ENCODE measurements at places on chromosomes 1 and 21.

GRCh38 chr1:246820666-246821065, 96.5 kb downstream of the SCCPDH start:
- DNase-seq, result no peak

DNA sequence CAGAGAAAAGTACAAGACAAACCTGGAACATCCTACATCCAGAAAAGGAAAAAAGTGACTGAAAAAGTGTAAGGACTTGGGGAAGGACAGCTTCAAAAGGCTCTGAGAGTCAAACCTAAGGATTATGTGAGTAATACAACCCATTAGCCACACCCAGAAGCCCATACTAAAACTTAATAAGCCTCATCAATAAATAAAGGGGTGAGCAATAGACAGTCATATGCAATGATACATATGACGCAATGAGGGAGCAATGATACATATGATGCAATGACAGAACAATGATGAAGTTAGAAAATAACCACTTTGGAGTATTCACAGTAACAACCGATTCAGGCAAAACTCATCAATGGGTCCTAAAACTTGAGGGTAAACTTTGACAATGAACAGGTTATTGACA, 50.1 kb downstream of the BRWD1 start:
- DNase-seq, result no peak

GRCh38 chr1:157597959-157598667, at the start of gene FCRL4:
Gene FCRL4, minus strand, starts transcription at chr1:157598085. Its CDS starts 141 bp downstream, at chr1:157597944.
- DNase-seq, result no peak

- DNase-seq, result no peak
These were observed 9.7 kb upstream of the CTSS start for GRCh38 chr1:150775276-150775675.

DNA sequence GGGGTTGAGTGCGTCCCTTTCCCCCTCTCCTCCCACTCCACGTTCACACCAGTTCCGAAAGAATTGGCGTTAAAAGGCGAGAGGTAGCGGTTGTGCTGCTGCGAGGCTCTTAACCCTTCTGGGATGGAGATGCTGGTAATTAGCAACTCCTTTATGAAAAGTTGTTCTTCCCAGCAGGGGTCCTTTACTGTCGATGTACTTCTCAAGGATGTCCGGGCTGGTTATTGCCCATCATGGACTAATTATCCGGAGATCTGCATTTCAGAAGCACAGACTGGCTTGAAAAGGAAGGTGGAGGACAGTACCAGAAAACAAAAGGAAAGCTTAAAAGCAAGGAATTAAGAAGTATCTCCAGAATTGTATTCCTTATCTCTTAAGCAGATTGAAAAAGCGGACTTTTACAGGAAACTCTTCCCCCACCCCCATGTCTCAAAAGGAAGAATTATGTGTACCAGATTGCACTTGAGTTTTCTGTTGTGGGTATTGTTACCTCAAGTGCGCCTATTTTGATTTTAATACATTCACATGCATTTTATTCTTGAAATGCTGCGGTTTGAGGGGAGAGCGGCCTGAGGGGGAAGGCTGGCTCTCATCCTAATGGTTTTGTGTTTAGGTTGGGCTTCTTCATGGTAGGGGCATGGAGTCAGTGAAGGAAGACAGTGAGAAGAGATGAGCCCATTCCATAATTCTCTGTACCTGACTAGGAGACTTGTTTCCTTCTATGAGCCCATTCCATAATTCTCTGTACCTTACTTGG, 1.5 kb downstream of the AK4 start:
- no peak for DNase-seq

DNA sequence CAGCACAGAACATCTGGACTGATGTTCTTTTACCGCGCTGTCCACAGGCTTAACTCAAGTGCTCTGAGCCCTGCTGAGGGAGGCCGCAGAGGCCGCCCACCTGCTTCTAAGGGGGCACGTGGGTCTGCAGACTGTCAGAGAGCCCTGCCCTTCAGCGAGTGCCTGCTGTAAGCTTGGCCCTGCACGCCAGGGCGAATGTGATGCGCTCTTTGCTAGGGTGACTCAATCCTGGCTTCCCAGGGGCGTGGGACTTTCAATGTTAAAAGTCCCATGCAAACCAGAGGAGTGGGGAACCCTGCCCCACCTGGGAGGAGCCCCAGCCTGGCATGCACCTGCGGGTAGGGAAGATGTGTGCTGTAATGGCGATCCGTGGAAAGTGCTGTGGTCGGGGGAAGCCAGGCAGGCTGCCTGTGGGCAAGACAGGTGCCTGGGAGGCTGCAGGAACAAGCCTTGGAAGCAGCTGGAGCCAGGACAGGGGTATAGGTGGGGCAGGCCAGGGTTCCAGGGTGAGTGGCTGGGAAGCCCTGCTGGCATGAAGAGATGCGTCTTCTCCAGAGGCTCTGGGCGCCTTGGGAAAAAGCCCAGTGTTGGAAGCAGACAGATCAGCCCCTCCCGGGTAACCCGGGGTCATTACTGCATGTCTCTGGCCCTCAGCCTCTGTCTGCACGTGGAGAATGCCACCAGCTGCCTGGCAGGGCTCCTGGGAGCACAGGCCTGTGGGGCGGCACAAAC, 594 bp upstream of the PANK4 start:
- DNase-seq, result no peak

DNA sequence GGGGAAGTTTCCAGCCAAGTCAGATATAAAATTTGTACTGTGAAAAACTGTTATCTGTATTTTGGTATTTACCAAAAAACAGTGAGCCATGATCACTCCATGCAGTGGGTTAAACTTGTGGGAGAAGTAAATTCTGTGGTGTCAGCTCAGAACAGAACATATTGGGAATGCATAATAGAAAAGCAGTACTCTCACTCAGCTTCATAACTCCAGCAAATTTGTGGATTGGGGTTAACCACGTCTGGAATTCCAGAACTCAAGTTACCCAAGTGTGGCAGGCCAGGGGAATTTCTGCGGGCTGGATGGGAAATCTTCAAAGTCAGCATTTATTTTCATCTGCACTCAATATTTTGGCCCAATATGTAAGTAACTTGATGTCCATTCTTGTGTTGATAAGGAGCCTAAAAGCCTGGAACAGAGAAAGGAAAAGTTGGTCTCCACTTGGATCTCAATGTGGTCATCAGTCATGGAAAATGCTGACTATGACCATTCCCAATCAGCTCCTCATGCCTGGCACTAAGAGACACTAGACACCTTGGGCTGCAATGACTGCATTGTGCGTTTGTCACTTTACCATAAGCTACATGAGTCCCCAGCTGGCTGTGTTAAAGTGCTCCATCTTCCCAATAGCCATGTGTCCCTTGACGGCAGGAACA, 39.1 kb upstream of the ENAH start:
- DNase-seq, result no peak

GRCh38 chr1:18819986-18820790, 39.3 kb downstream of the TAS1R2 start:
- no peak for DNase-seq

DNA sequence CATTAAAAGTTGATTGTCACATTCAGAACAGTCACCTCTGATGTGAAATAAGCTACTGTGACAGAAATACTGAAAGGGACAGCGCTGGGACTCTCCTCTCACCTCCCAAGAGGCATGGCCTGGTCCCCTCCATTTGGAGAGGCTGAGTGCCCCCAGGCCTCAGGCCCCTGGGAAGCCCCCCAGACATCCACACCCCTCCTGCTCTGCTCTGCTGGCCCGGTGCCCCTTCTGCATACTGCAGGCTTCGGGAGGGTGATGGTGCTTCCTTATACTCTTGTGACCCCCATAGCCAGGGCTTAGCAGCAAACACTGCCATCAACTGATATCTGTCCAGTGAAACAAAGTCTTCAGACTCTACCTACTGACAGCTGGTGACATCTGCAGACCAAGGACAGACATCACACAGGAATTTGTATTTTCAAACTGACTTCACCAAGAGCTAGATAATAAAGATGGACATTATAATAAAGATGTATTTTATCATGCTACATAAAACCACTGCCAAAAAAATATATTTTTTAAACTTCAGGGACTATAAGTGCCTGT, 36.9 kb downstream of the C2CD2 start:
- DNase-seq, result no peak

- no peak for DNase-seq
These were observed 38.4 kb downstream of the PIK3CD start for GRCh38 chr1:9689971-9690381.

DNA sequence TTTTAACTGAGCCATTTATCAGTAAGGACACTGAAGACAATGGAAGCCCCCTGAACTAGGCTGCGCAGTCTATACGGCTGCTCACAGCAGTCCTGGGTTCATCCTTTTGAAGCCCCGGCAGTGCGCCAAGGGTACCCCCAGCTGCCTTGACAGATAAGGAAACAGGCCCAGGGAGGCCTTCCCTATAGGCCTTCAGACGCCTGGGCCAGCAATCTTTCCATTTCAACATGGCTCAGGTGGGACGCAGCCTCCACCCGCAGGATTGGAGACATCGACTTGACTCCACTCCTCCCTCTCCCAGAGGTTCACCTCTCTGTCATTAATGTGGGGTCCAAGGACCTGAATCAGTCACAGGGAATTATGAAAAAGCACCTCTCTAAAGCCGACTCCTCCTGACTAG, 2.8 kb upstream of the LYPD8 start:
- no peak for DNase-seq

GRCh38 chr21:42503711-42504110, 7.7 kb upstream of the RSPH1 start:
- DNase-seq, result no peak

DNA sequence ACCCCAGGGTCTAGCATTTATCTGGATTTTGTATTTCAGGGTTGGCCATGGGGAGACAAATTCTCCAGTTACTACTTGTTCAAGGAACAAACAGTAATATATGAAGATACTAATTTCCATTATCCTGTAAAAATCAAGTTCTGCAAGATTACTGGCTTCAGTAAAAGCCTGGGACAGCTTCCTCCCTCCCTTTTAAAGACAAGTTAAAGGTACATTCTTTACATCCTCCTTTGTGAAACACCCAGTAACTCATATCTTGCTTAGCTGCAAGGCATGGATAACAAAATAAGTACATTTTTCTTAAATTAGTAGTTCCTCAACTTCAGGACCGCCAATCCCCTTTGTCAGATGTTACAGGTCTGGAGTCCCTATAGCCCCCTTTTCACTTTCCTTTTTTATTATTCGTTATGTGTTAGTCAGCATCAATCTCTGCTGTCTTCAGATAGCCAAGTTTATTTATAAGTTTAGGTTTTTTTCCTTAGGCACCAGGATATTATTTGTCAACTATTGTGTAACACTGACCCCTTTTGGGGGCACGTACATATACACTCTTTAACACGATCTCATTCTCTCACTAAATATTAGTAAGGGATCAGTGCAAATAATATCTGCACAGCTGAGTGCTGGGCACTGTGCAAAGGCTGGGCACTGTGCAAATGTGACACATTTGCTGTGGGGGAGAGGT, 9.8 kb downstream of the ERRFI1 start:
- no peak for DNase-seq

DNA sequence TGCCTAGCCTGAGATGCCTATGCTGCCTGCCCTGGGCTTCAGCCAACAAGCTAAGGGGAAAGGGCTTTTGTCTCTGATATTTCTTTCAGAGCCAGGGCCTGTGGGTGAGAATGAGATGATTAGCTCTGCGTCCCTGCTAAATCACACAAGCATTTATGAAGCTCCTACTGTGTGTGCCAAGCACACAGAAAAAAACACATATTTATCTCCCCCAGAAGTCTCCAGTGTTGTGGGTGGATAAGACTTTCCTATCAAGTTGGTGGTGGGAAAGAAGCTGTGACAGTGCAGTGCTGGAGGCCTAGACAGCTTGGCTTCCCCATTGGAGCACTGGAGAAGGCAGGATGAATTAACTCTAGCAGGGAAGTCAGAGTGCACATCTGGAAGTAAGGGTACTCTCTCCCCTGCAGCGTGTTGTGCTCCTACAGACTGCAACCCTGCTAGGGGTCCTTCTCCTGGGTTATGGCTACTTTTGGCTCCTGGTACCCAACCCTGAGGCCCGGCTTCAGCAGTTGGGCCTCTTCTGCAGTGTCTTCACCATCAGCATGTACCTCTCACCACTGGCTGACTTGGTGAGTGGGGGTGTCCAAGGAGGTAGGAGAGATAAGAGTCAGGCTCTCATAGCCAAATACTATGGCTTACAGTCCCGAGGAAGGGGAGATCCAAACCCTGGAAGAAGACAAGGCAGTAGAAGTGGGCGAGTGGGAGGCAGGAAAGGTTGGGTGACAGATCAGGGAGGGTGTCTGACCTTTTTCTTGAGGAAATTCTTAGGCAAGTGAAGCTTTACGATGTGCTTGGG, 1.7 kb downstream of the SLC50A1 start:
- no peak for DNase-seq

GRCh38 chr21:31972622-31973021, 99.8 kb downstream of the HUNK start:
- DNase-seq, result no peak

DNA sequence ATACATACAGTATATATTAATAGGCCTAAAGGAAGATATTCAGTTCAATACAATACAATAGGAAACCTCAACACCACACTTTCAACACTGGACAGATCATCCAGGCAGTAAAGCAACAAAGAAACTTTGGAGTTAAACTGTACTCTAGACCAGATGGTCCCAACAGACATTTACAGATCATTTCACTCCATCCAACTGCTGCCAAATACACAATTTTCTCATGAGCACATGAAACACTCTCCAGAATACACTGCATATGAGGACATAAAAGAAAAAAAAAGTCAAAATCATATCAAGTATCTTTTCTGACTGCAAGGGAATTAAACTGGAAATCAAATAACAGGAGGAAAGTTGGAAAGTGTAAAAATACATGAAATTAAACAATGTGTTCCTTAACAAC, 607.5 kb upstream of the BRINP3 start:
- no peak for DNase-seq

GRCh38 chr1:157831968-157832626, 9.5 kb downstream of the CD5L start:
- no peak for DNase-seq

DNA sequence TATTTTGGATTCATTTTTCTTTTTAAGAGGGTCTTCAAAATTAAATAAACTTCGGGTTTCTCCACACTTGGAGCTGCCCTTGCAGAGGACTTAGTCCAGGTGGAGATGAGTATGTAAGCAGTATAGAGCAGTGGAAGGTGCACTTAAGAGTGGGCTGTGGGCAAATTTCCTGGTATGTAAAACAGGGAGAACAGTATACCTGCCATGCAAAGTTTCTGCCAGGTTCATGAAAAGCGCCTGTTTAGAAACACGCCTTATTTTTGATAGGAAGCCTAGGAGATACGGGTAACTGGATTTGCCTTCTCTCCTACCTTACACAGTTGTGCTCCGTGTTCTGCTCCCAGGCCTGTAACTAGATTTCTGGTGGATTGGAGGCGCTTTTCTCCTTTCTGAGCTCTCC, 1.2 kb downstream of the KDM4A start:
- DNase-seq, result no peak

DNA sequence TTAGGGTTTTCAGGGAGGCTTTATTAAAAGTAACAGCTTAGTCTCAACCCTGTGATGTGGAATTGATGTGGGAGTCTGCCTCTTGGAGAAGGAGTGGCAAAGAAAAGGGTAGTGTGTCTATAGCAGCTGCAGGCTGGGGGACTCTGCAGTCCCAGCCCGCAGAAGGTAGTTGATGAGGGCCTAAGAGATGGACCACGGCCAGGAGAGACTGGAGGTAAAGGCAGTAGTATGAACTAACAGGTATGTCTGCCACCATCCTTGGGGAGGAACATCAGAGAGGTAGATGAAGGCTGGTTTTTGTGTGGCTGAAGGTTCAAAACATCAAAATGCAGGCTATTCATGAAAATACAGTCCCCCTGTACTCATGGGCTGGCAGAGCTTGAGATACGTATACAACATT, 112.1 kb downstream of the KCTD3 start:
- no peak for DNase-seq

GRCh38 chr1:151912973-151913372, 3.7 kb upstream of the THEM4 start:
- no peak for DNase-seq

All from NCI-H187 treated with DMSO at 0.1 percent for 48 hours (cell line).